ENCODE measurements at places on chromosomes 11 and 22. TPM values are rescaled to one million over a fixed set of nuclear protein-coding genes. Genes with fewer than 3 reads are reported as not detected.

- DNase-seq = no peak
These were observed 21.9 kb upstream of the NFRKB start for GRCh38 chr11:129917231-129917630.

- DNase-seq = peak; percentile 71
These were observed 2.4 kb downstream of the MAPK11 start for GRCh38 chr22:50267591-50268390.

DNA sequence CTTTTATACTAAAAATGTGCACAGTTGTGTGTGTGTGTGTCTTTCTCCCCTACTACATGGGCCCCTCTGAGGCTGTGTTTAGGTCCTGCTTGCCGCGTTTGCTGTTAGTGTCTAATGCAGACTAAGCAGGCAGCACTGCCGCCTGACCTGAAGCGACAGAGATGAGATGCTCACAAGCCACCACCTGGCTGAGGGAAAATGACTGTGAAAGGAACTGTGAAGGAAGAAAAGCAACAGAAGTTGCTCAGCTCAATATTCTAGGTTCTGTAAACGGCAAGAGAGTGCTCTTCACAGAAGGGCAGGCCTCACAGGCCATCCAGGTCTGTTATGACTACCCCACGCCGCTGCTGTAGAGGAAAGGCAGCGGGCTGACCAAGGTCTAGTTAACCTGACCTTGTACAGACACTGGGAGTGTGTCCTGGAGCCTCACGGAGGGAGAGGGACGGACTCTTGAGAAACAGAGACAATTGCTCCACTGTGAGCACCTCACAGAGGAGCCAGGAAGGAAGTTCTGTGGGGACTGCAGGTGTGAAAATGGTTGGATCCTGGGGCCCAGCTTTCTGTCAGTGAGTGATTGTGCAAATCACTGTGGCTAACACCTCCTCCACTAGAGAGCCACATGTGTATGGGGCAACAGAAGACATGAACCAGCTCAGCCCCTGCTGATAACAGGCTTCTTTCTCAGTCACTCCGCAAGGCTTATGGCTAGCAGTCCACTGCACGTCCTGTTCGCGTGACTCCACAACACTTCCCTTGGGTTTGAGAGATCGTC is 31.3 kb upstream of the YPEL1 start:
- no peak for DNase-seq

DNA sequence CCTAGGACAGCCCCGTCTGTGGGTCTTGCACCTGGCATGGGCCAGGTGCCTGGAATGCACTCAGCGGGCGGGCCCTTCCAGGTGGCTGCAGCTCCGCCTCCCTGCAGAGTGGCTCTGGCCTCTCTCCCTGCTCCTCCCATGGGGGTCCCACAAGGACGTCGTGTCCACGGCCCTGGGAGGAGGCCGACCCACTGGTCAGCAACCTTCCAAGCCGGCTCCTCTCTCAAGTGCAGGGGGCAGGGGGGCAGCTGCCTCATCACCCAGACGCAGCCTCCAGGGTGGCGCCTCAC is 41.9 kb downstream of the CERK start:
- no peak for DNase-seq

DNA sequence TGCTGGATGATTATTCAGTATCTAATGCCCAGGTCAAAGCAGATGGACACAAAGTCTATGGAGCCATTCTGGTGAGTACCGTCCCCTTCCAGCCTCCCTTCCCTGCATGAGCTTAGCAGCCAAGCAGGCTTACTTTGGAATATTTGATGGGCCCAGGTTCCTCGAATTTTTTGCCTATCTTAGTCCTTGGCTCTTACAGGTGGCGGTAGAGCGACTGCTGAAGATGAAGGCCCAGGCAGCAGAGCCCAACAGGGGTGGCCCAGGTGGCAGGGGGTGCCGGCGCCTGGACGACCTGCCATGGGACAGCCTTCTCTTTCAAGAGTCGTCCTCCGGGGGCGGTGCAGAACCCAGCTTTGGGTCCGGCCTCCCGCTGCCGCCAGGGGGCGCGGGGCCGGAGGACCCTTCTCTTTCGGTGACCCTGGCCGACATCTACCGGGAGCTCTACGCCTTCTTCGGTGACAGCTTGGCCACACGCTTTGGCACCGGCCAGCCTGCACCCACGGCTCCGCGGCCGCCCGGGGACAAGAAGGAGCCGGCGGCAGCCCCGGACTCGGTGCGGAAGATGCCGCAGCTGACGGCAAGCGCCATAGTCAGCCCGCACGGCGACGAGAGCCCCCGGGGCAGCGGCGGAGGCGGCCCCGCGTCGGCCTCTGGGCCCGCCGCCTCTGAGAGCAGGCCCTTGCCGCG is 741 bp upstream of the TMEM179B start:
- DNase-seq = peak; percentile 91

DNA sequence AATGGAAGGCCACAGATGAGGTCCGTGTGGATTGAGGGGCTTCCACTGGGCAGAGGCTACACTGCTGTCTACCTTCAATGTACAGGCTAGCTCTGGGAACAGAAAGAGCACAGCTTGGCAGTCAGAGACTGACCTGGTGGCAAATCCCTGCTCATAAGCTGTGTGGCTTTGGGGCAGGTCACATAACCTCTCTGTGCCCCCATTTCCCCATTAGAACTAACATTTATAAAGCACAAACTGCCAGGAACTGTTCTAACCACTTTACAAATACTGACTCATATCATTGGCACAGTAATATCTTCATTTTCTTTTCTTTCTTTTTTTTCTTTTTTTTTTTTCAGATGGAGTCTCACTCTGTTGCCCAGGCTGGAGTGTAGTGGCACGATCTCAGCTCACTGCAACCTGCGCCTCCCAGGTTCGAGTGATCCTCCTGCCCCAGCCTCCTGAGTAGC is 3.1 kb downstream of the FOSL1 start:
- no peak for DNase-seq

DNA sequence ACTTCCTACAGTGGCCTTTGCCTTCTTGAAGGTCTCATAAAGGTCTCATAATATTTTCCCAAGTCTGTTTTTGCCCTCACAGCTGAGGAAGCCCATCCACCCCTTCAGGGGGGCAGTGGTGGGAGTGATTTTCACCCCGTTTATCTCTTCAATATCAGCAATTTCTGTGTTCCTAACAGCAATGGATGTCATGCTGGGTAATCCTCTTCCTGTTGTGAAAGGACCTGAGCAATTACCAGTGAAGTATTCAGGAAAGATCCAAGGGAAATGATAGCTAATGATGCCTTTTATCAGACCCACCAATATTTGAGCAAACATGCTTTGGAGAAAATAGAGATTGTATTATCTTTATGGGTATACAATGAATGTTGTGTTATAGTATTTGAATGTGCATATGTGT is 226.9 kb downstream of the INSC start:
- DNase-seq = no peak

DNA sequence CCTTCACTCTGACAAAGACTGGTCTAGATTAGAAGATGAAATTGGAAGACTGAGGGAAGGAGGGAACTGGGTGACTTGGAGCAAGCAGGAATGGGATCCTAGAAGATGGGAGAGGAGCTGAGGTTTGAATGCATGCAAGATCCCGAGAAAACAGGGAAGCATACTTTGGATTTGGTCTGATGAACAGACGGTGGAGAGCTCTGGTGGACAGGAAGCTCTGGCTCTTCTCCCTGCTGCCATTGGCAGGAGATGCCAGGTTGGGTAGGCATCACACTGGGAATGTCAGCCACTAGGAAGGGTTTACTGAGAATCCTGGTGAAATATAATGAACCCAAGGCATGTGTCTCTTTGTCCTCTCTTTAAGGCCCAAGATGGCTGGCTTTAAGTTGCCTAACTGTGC is 16.5 kb downstream of the NAV2 start:
- DNase-seq = no peak

- no peak for DNase-seq
These were observed 32.5 kb downstream of the PPP2R1B start for GRCh38 chr11:111733611-111734088.

GRCh38 chr11:8097062-8097461 is 16.1 kb downstream of the TUB start:
- no peak for DNase-seq

- DNase-seq = no peak
These were observed 17.0 kb downstream of the MICAL2 start for GRCh38 chr11:12127206-12127898.

DNA sequence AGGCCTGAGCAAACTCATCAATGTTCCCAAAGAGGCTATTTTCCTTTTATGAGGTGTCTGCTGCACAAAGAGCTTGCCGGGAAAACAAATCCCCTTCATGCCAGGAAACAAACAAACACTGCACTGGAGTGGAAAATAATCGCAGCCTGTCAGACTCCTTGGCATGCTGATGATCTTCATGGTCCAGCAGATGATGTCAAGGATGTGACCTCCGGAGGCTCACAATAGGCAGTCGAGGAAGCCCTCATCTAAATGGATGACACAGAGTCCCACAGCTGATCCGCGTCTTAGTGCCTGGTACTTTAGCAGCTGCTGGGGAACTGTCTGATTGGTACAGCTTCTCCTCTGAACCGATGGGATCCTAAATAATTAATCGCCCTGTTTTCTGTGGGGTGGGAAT is 187.6 kb downstream of the TENM4 start:
- DNase-seq = no peak

Gene PSMA1
- 119 TPM for total RNA-seq

Gene TMEM25
- total RNA-seq = 35.8 TPM

Gene SLC5A4
- total RNA-seq = not detected

Gene MRGPRD
- not detected for total RNA-seq

Gene HTR3A
- under 0.01 TPM for total RNA-seq

Gene SGSM1
- total RNA-seq = 1.1 TPM

Gene MAJIN
- total RNA-seq = not detected

Gene NAALAD2
- total RNA-seq = 0.81 TPM

Gene IFT27
- total RNA-seq = 12.7 TPM
